ENCODE measurements at places on chromosomes 11 and 22.

DNA sequence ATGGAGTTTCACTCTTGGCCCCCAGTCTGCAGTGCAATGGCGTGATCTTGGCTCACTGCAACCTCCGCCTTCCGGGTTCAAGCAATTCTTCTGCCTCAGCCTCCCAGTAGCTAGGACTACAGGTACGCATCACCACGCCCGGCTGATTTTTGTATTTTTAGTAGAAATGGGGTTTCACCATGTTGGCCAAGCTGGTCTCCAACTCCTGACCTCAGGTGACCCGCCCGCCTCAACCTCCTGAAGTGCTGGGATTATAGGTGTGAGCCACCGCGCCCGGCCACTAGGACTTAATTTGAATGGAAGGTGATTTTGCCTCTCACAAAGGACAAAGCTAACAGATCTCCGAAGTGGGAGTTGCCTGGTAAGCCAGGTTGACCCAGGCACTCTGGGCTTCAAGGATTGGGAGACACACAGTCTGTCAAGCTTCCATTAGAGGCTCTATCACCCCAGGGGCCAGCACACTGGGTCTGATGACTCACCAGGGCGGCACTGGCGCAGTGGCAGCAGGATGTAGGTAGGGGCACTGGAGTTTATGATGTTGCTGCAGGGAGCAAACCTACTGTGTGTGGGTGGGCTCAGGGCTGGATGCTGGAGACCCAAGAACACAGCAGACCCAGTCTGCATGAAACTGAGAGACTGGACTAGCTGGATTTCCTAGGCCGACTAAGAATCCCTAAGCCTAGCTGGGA, 17.8 kb upstream of the KCTD14 start:
- DNase-seq: no peak

GRCh38 chr22:28792491-28793383, 7.6 kb downstream of the XBP1 start:
- no peak for DNase-seq

- no peak for DNase-seq
These were observed 16.5 kb upstream of the PLEKHB1 start for GRCh38 chr11:73629907-73630306.

DNA sequence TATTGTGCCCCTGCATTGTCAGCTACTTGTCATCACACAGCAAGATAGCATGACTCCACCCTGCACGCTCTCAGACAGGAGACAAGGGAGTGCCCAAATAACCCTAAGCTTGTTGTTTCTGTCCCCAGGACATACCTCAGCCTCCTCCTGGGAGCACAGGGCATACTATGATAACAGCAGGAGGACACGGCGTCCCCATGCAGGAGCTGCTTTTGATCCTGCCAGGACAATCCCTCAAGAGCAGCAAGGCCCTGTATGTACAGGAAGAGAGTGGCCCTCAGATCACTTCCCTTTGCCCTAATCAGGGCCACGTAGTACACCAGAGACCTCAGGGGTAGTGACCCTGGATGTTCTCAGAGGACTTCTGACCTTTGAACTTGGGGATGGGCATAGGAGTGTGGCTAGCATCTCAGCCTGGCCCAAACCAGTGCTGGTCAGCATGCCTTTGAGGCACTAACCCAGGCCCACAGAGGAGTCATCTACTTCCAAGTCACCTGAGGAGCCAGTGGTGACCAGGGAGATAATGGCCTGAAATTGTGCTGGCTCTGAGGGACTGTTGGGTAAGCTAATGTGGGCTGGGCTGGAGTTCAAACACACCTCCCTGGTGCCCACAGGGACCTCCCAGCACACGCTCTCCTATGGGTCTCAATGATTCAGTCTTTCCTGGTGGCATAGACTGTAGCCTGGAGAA, 9.2 kb downstream of the APOA4 start:
- no peak for DNase-seq

GRCh38 chr11:1882265-1883238, 9.1 kb downstream of the PRR33 start:
- DNase-seq: peak; percentile 61

Measured in iPS DF 6.9 (cell line).